ENCODE measurements at places on chromosomes 11 and 22. TPM values are rescaled to one million over a fixed set of nuclear protein-coding genes. Genes with fewer than 3 reads are reported as not detected.

Gene OSM
- 21.1 TPM for total RNA-seq

Gene OR1S1
- not detected for total RNA-seq

Gene MCHR1
- not detected for total RNA-seq

Gene MPEG1
- total RNA-seq = not detected

Gene PARVA
- 0.06 TPM for total RNA-seq

Gene TBX10
- total RNA-seq = not detected

Gene SESN3
- 15.5 TPM for total RNA-seq

Gene PIK3IP1
- total RNA-seq = 6.9 TPM

Gene PATE2
- not detected for total RNA-seq

Gene GRM5
- not detected for total RNA-seq

Measured in activated CD8-positive, alpha-beta memory T cell treated with anti-CD3 and anti-CD28 coated beads for 36 hours (primary cell).